ENCODE measurements at places on chromosomes 6 and 20.
A peak's percentile ranks its signal among the peaks of the same experiment; 100 is the strongest.

DNA sequence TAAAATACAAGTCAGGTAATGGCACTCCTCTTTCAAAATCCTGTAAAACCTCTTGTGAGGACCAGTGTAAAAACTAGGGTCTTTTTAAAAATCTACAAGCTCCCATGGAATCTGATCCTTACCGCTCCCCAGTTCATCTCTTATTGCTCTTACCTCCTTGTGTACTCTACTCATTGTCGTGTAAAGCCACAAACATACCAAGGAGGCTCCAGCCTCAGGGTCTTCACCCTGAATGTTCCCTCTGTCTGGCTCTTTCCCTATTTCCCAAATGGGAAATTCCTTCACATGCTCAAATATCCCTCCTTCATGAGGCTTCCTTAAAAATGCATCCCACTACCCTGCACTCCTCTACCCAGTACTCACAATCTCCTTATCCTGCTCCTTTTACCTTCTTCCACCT, 67.1 kb downstream of the TASP1 start:
- no peak for DNase-seq

DNA sequence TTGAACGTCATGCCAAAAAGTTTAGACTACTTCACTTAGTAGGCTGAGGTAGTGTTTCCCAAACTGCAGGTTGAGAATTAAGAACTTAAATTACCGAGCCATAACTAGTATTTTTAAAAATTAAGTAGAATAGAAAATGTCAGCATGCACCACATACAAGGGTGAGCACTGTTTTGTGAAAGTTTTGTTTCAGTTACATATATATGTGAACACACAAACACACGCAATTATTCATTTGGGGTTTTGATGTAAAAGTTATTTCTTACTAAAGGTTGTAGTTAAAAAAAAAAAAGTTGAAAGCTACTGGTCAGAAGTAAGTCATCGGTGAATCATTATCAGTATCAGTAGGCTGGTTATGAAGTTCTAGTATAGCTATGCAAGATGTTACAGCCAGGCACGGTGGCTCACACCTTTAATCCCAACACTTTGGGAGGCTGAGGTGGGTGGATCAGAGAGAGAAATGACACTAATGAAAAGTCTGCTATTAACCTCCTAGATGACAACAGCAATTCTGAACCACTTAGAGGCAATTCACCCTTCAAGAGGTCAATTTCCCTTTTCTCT, 24.1 kb downstream of the FASTKD5 start:
- no peak for DNase-seq

DNA sequence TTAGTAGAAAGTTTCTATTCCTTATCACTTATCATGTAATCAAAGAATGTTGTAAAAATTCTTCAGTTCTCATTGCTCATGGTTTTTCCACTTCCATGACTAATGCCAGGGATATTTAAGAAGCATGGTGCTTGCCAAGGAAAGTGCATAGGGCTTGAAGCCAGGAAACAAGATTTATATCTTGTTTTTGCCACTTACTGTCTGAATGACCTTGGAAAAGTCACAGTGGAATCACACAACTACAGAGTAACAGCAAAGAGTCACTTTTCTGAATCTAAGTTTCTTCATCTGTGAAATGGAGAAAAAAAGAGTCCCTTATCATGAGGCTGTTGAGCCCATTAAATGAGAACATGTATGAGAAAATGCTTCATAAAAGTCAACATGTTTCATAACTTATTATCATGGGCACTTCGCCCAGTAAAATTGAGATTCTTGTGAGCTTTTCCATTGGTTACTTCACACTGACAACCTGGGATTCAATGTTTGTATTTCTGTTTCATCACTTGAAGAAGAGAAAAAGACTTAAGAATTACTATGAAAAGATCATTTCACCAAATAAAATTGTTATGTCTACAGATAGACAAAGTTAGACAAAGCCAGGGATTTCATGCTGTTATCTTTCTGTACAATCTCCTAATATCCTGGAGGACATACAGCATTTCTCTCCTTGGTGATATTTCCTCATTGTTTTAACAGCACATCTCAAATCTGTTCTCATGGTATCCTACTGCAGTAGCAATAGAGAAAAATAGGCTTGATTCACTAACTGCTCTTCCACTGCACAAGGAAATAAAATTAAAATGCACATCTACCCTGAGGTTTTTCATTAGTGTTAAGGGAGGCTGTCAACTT, 7.6 kb upstream of the BMP5 start:
- no peak for DNase-seq

- peak; percentile 66 for DNase-seq
These were observed 81.9 kb downstream of the ZMYND8 start for GRCh38 chr20:47274401-47275108.

GRCh38 chr6:14415452-14415851, 297.9 kb downstream of the CD83 start:
- no peak for DNase-seq

DNA sequence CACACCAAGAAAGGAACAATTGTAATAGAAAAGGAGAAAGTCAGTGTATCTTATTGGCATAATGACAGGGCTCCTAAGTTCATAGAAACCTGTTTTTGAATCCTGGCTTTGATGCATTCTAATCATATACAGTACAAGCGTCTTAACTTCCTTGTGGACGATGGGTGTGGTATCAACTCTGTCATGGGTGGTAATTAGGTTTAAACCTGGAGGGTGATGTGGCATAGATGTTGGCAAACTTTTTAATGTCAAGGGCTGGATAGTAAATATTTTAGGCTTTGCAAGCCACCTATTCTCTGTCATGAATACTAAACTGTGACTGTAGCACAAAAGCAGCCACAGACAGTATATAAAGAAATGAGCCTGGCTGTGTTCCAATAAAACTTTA, 138.7 kb upstream of the EDN1 start:
- DNase-seq = no peak

GRCh38 chr6:131083687-131084086, 20.6 kb upstream of the EPB41L2 start:
- no peak for DNase-seq

DNA sequence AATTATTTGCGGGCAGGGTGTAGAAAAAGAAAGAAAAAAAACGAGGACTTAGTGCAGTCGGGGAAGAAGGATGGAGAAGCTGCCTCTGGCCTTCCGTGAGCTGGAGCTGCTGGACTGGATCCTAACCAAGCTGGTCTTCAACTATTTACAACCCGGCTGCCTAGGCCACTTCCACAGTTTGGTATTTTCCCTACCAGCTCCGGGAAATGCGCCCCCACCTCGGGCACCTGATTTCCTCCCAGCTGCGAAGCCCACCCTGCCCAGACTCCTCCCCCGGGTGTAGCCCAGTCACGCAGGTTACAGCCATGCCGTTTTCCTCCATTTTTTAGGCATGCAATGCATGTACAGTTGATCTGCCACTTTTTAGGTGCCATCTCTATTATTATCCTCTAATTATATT, 21.2 kb downstream of the THEMIS start:
- no peak for DNase-seq

DNA sequence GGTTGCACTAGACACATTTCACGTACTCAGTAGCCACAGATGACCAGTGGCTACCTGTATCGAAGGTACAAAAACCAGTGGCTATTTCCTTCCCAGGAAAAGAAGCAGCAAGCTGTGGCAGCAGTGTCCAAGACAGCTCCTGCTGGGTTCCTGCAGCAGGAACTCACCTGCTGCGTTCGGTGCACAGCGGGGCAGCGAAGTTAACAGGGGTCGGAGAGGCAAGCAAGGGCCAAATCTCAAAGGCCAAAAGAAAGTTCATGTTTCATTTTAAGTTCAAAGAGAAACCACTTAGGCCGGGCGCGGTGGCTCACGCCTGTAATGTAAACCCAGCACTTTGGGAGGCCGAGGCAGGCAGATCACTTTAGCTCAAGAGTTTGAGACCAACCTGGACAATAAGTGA, 26.9 kb downstream of the ASIP start:
- no peak for DNase-seq

DNA sequence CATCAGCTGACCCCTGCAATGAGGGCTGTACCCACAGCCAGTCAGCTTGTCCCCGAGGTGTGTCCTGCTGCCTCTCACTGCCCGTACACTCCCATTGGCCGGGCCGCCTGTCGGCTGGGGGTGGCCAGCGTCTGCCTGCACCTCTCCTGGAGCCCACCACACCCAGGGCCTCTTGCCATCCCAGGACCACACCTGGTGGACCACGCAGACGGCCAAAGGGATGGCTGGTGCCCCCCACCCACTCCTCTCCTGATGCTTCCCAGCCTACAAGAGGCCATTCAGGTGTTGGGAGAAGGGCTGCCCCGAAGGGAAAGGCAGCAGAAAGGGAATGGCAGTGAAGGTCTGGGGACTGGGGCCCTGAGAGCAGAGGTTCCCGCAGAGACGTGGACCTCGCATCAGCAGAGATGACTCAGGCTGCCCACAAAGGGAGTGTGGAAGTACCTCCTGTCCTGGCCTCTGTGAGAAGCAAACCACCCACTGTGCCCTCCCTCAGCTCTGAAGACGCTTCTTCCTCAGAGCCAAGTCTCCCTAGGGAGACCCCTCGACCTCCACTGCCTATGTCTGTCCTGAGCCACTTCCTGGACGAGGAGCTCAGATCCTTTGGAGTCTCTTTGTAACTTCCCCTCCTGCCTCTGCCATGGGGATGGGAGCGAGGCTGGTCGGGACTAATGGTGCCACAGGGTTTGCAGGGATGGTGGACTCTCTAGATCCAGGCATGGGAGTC, 60.9 kb downstream of the PYGB start:
- no peak for DNase-seq

GRCh38 chr6:153312634-153313033, 181.6 kb upstream of the RGS17 start:
- peak; percentile 3 for DNase-seq

GRCh38 chr6:111727041-111727440, 121.4 kb upstream of the TRAF3IP2 start:
- DNase-seq = no peak

GRCh38 chr6:121617388-121617787, 181.9 kb downstream of the GJA1 start:
- no peak for DNase-seq

DNA sequence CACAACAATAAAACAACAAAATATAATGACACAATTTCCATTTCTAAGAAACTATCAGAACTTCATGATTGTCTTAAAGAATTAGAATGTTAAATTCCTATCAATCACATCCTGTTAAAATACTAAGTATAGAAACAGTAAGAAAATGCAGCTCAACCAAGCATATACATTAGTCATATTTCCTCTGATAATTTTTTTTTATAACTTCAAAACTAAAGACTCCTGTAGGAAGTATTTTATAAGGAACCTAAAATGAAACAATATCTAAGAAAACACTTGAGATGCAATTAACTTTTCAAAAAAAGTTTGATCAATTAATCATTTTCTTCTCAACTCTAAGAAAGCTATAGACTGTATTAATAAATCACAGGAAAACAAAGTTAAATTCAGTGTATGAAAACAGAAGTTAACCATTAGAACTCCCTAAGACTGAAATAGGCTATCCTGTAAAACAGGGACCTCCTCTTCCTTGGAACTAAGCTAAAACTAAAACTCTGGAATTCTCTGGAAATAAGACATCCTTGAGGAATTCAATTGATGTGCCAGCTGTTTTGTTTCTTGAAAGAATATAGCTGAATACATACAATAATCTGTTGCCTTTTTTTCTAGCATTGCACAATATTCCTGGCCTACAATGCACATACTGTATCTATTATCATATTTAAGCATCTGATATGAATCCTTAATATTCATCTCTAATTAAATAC, 19.8 kb downstream of the FKBP5 start:
- no peak for DNase-seq

DNA sequence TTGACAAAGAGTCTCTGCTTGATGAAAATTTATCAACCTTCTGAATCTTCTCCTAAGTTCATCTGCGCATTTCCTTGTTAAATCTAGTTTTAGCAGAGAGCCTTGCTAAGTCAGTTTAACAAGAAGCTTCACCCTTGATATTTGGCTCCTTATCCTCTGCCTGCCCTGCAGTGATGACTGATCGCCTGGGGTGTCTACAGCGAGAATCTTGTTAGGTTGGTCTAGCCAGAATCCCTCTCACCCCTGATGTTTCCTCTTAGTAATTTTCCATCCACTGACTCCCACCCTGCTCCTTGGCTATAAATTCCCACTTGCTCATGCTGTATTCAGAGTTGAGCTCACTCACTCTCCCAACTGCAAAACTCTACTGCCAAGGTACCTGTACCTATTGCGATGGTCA, 114.1 kb downstream of the TENT5A start:
- DNase-seq = no peak

GRCh38 chr6:6795393-6795792, 206.9 kb downstream of the LY86 start:
- no peak for DNase-seq

DNA sequence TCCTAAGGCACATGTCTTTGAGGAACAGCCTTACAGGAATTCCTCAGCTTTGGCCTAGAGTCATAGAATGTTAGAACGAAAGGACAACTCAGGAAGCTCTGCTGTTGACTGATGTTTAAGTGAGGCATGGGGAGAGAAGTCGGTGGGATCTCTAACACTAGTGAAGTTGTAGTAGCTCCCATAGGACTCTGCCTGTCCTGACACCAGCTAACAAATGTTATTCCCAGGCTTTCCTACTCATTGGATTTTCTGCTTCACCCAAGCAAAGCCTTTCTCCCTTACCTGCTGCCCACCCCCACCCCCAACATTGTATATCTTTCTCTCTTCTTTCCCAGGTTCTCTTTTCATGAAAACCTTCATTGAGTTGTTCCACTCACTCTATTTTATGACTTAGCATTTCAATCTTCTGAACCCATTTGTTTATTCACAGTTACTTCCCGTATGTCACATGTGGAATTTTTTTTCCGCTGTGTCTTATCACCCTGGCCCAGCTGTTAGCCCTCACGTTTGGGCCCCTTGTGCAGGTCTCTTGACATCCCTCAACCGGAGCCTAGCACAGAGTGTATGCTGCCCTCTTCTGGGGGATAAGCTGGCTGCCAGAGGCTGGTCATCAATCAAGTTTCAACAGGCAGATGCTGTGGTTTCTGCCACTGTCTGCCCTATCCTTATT, 39.2 kb upstream of the RNF8 start:
- no peak for DNase-seq

- no peak for DNase-seq
These were observed 224.0 kb downstream of the EYA2 start for GRCh38 chr20:47118641-47119040.

- DNase-seq = peak; percentile 55
These were observed 1.2 kb upstream of the WRNIP1 start for GRCh38 chr6:2763876-2764540.

DNA sequence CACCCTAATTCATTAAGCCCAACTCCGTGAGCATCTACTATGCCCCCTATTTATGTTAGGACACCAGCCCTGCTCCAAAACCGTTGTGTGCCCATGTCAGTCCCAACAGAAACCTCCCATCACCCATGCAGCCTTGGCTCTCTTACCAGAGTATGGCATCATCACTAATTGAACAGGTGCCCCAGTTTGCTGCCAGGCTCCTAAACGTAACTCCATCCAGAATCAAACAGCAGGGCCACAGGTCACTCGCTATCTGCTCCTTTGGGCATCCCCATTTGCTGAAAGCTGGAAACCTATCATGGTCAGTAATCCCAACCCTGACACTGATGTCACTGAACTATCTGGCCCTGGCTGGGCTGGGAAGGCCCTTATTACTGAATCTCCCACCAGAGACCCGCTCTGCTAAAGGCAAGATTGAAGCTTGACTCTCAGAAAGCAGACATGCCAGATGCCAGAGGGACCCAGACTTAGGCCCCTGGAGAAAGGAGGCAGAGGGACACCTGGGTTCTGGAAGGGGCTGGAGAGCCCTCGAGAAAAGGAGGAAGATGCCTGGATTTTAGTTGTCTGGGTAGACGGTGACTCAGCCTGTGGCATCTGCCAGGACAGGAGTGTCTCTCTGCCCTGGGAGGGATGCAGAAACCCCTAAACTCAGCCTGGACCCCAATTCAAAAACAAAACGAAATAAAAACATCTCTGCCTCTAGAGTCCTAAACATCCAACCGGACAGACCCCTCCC, 14.0 kb downstream of the MUCL3 start:
- DNase-seq = no peak

- no peak for DNase-seq
These were observed 30.8 kb upstream of the FKBP1A start for GRCh38 chr20:1423625-1424106.

Data from SW 1271 (cell line).